ENCODE measurements at places on chromosomes 6 and 20.
A peak's percentile ranks its signal among the peaks of the same experiment; 100 is the strongest.

DNA sequence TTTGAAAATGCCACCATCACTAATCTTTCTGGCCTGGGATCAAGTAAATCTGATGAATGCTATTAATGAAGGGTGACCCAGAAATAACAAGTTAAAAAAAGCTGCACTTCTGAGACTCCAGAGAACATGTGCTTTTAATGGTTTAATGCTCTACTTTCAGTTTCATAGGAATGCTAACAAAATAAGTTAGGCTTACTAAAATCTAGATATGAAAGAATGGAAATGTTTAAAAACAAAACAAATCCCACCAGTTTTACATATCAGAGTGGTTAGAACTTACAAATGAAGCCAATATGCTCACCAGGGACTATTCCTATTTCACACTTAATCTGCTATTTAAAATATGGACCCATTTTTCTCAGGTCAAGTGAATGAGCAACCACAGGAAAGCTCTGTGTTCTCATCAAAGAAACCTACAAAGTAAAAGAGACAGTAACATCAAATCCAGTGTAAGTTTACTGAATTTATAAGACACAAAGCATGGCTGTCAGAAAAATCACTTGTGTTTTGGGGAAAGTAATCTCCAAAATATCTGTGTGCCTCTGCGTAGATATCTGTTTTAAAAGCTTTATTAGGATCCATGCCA is 40.3 kb downstream of the FYN start:
- DNase-seq, result no peak

DNA sequence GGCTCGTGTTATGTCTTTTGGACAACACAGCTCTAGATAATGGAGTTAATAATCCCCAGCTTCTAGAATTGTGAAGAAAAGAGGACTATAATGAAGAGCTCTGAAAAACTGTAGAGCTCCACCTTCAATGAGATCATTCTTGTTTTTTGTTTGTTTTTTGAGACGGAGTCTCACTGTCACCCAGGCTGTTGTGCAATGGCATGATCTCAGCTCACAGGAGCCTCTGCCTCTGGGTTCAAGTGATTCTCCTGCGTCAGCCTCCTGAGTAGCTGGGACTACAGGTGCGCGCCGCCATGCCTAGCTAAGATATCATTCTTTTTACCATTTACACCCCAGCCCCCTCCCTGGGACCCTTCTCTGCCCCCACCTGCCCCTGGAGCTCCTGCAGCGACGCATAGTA is 36.6 kb downstream of the ERGIC3 start:
- DNase-seq, result no peak

- no peak for DNase-seq
Observed at GRCh38 chr6:137156650-137157049, 16.8 kb downstream of the IL22RA2 start.

DNA sequence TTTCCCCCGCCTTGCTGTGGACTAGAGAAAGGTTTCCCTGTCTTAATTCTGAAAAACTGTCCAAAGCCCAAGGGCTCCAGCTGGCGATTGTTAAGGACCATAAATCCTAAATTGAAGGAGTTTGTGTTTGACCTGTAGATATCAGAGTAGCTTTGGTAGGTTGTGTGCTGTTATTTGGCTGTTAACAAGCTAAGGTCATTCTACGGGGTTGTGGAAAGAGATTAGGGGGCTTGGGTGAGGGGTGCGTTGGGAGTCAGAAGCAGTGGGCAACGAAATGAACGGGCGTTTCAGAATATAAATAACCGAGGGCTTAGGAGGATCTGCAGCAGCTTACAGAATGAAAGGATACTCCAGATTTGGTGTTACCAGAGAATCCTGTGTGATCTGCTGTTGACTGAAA is 32.6 kb upstream of the BTN3A2 start:
- no peak for DNase-seq

GRCh38 chr6:72742001-72742673 is 120.3 kb downstream of the KCNQ5 start:
- no peak for DNase-seq

DNA sequence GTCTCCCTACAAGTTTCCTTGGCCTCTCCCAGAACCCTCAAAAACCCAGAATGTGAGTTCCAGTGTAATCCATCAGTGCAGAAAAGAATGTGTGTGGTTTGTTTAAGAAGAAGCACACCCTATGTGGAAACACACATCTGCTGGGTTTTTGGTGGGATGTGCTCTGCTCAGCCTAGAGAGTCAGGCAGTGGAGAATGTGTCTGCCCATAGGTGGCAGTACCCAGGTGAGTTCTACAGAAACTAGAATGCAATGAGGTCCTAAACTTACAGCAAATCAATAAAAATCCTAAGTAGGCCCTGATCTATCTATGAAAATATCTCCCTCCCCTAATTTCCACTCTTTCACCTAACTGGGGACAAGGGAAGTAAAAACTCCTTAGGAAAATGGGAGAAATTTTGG is 437.3 kb downstream of the DHX35 start:
- DNase-seq, result no peak

DNA sequence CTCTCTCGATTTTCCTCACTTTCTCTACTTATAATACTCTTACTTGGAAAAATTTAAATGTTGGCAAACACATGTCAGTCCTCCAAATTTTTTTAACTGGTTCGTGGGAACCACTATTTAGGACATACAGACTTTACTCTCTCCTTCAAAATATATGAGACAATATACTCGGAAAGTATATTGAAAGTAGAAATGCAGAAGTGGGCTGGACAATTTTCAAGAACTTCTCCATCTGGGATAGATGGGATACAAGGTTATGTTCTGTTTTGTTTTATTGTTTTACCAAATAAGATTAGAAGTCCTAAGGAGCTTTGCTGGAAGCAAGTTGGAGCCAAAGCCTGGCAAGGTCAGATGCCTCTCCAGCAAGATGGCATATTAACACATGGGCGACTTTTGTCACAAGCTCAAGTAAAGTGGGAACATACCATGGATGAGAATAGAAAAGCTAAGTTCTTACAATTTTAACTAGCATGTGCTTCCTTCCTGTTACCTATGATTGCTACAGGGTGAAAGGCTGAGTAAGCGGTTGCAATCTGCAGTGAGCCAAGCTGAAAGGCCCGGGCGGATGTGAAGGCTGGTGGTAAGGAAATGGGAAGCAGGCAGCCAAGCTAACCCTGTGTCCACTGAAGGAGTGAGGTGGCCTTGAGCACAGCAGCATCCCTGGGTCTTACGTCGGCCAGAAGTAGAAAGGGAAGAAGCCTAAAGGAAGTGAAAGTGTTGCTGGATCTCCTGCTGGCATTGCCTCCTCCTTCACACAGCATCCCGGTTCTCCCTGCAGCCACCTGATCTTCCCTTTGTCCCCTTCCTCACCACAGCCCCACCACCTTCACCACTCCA is 7.1 kb downstream of the MAP3K5 start:
- peak; percentile 45 for DNase-seq

DNA sequence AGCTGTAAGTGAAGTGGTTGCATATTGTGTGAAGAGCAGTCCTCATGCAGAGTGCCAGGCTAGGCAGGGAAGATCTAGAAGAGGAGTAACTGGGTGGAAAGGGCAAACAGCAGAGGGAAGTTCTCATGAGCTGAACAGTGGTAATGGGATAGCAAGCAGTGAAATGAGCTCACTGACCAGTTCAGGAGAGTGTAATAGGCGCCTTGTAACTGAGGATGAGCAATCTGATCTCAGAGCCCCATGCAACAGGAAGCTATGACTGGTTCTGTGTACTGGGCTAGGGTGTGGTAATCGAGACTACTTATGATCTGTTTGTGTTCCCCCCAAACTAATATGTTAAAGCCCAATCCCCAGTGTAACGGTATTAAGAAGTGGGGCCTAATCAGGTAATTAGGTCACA is 98.6 kb downstream of the RFX6 start:
- no peak for DNase-seq

DNA sequence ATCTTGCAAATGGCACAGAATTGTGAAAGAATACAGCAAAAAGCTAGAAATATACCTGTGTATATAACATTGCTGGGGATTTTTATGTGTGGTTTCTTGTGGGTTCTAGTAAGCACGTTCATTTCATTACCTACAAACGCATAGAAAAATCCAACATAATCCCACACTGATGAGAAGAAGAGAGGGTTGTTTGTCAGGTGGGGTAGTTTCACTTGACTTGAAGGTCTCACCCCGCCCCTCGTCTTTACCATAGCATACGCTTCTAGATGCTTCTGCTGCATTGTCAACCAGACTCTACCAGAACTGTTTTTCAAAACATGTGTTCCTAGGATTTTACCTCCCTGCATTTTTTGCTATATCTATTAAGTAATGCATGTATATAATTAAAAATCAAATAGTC is 284.1 kb upstream of the TAB2 start:
- DNase-seq, result peak; percentile 50

DNA sequence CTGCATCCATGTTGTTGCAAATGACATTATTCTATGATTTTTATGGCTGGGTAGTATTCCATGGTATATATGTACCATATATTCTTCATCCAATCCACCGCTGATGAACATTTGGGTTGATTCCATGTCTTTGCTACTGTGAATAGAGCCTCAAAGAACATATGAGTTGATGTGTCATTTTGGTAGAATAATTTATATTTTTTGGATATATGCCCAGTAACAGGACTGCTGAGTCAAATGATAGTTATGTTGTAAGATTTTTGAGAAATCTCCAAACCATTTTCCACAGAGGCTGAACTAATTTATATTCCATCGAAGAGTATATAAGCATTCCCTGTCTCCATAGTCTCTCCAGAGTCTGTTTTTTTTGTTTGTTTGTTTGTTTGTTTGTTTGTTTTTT is 1373.5 kb downstream of the GRIK2 start:
- DNase-seq, result no peak

GRCh38 chr6:122116835-122117627 is 282.4 kb upstream of the HSF2 start:
- no peak for DNase-seq

DNA sequence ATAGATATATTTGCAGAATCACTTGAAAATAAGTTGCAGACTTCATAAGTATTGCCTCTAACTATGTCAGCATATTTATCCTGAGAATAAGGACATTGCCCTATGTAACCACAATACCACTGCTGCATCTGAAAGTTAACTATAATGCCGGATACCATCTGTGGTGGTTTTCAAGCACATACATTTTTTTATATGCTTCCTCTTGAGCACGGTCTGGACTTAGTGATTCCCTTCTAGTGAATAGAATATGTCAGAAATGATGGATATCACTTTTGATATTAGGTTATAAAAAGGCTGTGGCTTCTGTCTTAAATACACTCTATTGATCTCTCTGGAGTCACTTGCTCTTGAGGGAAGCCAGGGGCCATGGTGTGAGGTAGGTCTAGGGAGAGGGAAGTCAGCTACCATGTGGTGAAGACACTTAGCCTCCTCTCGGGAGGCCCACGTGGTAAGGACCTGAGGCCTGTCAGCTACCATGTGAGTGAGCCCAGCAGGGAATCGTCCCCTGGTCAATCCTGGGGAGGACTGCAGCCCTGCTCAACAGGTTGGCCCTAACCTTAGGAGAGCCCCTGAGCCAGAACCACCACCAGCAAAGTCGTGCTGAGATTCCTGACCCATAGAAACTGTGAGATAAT is 57.5 kb downstream of the CCDC170 start:
- no peak for DNase-seq

- peak; percentile 59 for DNase-seq
Observed at GRCh38 chr6:154605178-154605881, 94.8 kb upstream of the CNKSR3 start.

DNA sequence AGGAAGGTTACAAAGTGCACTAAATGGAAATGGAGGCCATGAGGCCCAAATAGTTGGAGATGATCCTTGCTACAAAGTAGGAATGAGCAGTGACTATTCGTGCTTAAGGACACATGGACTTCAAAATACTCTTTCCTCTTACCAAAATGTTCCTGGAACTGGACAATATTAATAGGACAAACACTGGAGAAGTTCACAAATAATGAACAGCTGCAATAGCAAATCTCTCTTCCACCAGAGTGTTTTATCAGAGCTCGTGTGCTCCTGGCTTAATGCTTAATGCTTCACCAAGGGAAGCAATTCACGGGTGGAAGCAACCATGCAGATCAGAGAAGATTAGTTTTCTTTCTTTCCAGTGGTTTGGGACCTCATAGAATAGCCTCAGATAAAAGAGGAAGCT is 435.4 kb downstream of the BCKDHB start:
- no peak for DNase-seq

GRCh38 chr20:64244870-64245603 is 10.5 kb upstream of the PCMTD2 start:
- DNase-seq, result no peak

- DNase-seq, result no peak
Observed at GRCh38 chr6:34736823-34737222, 20.5 kb upstream of the SNRPC start.

- no peak for DNase-seq
Observed at GRCh38 chr6:39543095-39543494, 182.1 kb downstream of the KIF6 start.

- DNase-seq, result no peak
Observed at GRCh38 chr6:28134716-28135115, 7.0 kb upstream of the ZKSCAN8 start.

- DNase-seq, result no peak
Observed at GRCh38 chr6:31899215-31899614, 1.7 kb upstream of the EHMT2 start.

GRCh38 chr6:128406453-128406852 is 113.9 kb downstream of the PTPRK start:
- DNase-seq, result no peak

DNA sequence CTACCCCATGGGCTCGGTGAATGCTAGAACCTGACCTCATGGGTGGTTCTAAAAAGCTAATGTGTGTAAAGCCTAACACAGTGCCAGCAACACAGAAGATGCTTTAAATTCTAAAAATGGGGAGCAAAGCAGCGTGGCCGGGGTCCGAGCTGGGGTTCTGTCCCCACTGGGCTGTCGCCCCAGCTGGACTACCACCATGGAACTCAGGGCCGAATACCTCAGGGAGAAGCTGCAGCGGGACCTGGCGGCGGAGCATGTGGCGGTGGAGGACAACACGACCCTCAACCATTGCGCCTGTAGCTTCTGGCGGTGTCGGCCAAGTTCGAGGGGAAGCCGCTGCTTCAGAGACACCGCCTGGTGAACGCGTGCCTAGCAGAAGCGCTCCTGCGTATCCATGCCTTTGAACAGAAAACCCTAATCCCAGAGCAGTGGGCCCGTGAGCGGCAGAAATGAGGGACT is 8.4 kb downstream of the SOX4 start:
- no peak for DNase-seq

DNA sequence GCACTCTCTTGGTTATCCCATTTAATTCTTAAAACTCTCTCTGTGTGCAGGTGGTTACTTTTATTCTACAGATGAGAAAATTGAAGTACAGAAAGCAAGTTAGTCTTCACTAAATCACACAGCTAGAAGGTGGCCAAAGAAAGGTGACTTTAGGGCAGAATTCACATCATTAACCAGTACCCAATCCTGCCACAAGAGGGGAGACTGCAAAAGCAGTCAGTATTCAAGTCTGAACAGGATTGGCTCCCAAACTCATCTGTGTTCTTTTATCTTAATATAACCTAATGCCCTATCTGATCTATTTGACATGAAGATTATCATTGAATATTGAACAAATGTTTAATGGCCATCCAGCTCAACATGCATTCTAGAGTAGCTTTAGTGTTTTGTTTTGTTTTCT is 225.3 kb upstream of the FAM83B start:
- no peak for DNase-seq

- DNase-seq, result no peak
Observed at GRCh38 chr6:170012037-170012330, 260.6 kb downstream of the ERMARD start.

Data from stimulated activated CD4-positive, alpha-beta T cell treated with anti-CD3 and anti-CD28 coated beads, Interleukin-4, amount 100 ng/mL, for 24 hours (primary cell).